ENCODE measurements at places on chromosomes 6 and 20.

DNA sequence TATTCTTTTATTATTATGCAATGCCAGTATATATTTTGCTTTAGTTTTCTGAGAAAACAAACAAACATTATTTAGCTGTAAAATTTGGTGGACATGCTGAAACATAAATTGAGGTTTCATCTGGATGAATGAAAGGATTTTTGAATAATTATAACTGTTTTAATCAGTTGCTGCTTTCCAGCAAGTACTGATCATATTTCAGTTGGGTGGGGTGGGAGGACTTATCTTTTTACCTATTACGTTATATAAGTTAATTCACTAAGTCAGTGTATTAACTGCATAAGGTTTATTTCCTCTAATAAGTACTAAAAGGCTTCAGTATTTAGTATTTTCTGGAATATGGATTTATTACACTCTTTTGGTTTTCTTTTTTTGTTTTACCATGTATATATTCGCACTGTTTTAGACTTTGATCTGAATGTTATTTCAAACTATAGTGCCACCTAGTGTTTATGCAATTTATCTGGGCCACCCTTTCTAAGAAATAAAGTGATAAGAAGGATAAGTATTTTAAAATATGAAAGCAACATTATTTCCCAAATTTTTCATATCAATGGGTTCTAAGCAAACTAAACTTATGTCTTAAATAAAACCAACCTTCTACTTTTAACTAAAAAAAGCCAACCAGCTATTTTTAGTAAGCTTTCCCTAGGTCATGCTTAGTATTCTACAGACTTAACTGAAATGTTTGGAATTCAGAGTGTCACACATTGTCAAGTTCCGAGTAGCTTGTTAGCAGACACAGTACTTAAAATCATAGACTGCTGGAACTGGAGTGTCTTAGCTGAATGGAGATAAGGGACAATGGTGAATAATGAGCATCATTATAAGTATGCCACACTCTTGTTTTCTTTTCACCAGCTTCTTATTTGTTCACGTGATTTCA is 105.4 kb upstream of the MCHR2 start:
- DNase-seq, result no peak

DNA sequence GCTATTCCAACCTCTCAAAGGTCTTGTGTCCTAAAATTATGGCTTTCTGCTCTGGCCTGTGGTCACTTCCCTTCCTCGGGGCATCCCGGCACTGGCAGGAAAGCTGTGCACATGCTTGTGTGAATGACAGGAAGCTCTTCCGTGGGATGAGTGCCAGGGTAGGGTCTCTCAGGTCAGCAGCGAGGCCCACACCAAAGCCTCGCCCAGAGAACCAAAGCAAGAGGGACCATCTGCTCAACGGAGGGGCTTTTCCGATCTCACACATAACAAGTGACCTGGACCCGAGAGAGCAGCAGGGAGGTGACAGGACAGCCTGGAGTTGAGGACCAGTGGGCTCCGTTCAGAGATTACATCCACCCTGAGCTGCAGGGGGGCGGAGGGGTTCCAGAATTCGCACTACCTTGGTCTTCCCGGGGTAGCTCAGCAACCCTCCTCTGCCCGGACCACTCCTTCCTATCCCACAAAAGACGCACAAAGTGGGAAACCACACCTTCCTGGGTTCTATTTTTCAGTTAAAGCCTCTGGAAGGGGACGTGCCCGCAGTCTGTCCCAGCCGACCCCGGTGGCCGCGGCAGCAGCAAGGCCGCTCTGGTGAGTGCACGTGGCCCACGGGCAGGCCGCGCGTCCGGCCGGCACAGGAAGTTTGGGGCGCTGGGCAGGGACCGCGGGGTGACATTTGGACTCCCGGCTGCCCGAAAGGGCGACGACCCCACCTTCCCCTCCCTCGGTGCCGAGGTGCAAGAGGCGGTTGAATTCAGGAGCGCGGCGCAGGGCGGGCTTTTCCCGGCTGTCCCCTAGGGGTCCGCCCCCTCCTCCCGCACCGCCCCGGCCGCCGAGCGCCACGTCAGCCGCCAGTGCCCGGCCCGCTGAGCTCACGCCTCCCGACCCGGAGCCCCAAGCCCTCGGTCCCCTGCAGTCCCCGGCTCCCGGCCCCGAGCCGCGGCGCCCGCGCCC is 988 bp downstream of the TXNDC5 start:
- no peak for DNase-seq

DNA sequence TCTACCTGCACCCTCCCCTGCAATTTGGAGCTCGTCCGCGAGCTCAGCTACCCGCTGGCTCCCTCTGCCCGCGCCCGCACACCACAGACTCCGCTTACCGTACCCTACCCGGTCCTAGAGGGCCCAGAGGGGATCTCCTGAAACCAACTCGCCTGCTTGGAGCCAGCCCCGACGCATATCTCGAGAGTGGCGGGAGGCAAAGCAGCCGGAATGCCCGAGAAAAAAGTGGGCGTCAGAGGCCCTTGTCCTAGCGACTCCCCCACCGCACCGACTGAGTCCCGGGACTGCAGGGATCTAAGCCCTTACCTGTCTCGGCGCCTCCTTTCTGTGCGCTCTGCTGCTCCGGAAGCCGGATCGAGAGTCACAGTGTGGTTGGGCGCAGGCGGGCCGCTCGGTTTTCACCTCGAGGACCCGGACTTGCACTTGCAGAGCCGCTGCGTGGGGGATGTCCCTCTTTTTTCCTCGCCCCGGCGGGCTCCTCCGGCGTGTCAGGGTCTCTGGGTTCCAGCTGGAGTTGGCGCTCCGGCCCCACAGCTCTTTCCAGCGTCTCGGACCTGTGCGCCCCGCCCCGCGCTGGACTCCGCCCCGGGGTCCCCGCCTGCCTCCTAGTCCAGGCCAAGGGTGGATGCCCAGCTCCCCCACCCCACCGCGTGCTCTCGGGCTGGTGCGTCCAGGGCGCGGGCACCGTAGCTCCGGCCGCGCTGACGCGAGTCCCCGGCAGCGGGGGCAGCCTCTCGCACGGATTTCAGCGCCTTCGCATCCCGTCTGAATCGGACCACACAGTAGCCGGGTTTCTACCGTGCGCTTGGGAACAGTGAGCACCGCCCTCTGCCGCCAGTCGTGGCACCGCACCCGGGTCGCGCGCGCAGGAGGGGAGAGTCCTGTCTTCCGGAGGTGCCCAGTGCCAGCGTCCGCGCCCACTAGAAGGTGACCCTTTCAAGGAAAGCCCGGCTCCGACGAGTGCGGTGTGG is at the start of gene PROKR2:
PROKR2 (minus strand) TSS at position 767 of the 971 bp plus-strand sequence. CDS start 2,585 bp downstream, outside the sequence.
- no peak for DNase-seq

DNA sequence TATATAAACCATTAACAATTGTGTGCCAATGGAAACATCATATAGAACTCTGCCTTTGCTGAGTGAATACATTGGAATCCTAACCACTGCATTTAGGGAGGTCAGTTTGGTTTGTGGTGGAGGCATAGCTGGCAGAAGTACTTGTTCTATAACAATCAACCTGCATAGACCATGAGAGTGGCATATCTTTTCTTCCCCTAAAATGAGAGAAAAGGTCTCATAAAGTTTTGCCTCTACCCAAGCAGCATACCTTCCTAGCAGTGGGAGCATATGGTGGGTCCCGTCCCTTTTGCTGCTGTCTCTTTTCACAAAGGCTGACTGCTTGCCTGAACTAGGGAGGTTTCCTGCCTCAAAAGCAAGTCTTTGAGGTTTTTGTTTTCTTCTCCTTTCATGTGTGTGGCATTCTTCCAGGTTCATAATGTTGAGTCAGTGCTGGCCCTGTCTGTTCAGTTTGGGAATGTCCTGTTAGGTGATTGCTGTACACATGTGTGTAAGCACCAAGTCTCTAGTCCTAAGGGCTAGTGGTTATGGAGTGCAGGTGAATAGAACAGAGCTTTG is 61.2 kb upstream of the SUPT3H start:
- DNase-seq, result no peak

- no peak for DNase-seq
Observed at GRCh38 chr6:144580771-144581170, 295.6 kb downstream of the UTRN start.

DNA sequence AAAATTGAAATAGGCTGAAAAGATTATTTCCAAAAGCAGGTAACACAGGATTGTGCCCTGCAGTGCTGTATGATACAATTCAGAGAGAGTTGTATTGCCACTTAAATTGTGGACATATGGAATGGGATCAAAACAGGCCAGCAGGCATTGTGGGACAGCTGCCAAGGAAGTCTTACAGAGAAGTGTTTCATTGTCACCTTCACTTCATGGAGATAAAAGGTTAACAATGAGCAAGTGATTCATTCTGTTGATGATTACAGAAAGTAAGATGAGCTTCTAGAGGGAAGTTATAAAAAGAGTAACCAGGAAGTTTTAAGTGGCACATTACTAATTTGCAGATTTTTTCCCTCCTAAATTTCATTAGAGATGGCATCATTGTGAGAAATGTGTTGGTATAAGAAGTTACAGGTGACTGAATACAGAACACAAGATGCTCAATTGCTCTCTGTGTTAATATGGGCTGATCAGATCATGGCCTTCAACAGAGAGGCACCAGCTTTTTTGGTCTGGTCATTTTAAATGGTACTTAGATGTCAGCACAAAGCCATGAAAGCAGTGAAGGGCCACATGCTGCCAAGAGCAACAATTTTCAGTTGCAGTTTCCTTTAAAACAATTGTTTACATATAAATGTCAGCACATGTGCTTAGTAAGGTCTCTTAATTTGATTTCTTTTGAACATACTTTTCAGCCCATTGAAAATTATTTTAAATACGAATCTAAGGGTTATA is 402.5 kb upstream of the FKBP1C start:
- no peak for DNase-seq

DNA sequence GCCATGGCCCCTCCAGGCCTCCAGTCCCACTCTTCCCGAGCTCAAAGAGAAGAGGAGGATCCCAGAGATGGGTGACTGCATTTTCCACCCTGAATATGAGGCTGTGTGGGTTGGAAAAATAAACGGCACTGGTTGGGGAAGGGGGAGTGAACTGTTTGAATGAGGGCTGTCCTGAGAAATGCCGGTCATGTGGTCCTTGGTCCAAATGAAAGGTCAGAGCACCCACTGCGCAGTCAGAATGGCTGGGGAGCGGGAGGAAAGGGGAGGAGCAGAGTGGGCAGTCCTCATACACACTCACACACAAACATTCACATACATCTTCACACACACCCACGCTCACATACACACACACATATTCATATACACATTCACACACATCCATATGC is 83.1 kb downstream of the MRPL14 start:
- DNase-seq, result no peak

DNA sequence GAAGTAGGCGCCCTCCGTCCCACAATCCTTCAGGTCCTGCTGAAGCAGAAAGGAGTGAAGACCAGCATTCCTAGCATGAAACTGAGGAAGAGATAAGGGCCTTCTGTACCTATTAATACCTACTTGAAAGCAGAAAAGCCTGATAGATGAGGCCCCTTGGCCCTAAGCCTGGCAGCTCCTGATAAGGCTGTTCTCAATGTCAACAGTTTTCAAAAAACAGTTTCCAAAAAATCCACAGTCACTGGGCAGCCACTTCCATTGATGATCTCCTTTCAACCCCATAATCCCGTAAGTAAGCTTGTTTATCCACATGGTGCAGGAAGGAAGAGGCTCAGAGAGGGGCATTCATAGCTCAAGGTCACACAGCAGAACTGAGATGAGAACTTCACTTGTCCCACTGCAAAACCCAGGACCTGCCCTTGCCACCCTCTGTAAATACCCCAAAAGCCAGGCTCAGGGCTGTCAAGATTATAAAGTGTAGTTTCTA is 2.8 kb upstream of the E2F1 start:
- DNase-seq, result no peak

- DNase-seq, result no peak
Observed at GRCh38 chr6:151376440-151376839, 14.9 kb downstream of the ZBTB2 start.

DNA sequence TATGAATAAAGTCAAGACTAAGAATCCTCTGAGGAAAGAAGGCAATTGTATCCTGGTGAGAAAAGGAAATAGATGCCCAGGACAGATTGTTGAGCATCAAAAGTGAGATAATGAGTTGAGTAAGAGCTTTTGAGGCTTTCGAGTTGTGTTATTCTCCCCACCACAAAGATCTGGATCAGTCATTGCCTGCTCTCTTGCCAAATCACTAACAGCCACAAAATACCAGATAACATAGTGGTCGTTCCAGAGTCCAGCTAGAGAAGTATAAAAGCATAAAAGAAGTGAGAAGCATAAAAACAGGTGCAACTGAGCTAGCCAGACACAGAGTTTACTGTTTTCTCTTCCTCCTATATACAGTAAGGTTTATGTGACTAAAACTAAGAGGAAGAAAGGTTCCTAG is 4.9 kb downstream of the SPINT4 start:
- DNase-seq, result no peak

- no peak for DNase-seq
Observed at GRCh38 chr6:40164345-40164755, 230.1 kb upstream of the MOCS1 start.

- DNase-seq, result no peak
Observed at GRCh38 chr20:7734216-7734615, 206.0 kb downstream of the HAO1 start.

- no peak for DNase-seq
Observed at GRCh38 chr20:4919047-4919704, 82.1 kb downstream of the SLC23A2 start.

DNA sequence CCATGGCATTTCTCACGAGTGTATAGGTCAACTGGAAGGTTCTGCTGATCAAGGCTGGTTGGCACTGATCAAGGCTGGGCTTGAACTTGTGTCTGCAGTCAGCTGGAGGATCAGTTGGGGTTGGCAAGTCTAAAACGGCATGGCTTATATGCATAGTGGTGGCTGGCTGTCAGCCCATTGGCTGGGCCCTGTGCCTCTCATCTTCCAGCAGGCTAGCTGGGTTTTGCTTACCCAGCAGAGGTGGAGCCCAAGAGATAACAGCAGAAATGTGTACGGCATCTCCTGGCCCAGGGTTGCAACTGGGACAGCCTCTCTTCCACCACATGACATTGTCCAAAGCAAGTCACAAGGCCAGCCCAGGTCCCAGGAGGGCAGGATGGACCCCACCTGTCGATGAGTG is 158.2 kb downstream of the BMP7 start:
- DNase-seq, result no peak

DNA sequence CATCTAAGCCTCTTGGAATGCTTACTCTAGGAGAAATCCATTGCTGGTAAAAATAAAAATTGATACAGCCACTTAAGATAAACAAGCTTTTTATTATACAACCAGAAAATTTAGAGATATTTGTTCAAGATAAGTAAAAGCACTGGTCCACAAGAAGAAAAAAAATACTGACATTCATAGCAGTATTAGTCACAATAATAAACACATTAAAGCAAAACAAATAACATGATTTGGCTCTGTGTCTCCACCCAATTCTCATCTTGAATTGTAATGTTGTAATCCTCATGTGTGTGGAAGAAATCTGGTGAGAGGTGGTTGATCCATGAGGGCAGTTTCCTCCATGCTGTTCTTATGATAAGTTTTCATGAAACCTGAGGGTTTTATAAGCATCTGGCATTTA is 1093.5 kb upstream of the ADGRB3 start:
- no peak for DNase-seq

GRCh38 chr6:68192988-68193387 is 442.1 kb upstream of the ADGRB3 start:
- DNase-seq, result no peak

- no peak for DNase-seq
Observed at GRCh38 chr20:57586370-57586793, 25.5 kb downstream of the PCK1 start.
